ENCODE measurements at places on chromosomes 13 and 19.

DNA sequence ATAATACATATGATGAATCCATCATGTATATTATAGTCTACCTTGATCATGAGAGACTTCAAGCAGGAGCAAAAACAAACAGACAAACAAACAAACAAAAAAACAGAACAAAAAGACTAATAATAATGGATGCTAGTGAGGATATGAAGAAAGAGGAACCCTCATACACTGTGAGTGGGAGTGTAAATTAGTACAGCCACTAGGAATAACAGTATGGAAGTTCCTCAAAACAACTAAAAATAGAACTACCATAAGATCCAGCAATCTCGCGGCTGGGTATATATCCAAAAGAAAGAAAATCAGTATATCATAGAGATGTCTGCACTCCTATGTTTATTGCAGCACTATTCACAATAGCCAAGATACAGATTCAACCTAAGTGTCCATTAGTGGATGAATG lies 7.0 kb upstream of the DLEU7 start:
- no peak for DNase-seq

GRCh38 chr19:40251991-40252390 lies 25.5 kb upstream of the CCNP start:
- DNase-seq = no peak

GRCh38 chr13:20637811-20638210 lies 65.7 kb upstream of the IL17D start:
- no peak for DNase-seq

DNA sequence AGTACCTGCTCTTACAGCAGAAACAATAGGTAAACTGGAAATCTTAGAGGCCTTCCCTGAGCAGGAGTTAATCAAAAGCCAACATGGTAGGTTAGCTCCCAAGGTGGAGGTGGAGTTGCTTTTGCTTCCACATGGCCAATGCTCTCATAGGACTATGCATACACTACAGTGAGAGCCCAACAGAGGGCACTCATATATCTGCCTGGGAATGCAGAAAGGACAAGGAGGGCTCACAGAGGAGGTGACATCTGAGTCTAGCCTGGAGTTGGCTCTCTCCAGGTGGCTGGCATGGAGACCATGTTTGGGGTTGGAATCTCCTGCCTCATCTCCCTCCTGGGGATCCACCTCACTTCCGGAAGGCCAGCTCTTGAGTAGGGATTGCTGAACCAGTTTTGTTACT lies 34.6 kb downstream of the ATP8A2 start:
- peak; percentile 41 for DNase-seq

DNA sequence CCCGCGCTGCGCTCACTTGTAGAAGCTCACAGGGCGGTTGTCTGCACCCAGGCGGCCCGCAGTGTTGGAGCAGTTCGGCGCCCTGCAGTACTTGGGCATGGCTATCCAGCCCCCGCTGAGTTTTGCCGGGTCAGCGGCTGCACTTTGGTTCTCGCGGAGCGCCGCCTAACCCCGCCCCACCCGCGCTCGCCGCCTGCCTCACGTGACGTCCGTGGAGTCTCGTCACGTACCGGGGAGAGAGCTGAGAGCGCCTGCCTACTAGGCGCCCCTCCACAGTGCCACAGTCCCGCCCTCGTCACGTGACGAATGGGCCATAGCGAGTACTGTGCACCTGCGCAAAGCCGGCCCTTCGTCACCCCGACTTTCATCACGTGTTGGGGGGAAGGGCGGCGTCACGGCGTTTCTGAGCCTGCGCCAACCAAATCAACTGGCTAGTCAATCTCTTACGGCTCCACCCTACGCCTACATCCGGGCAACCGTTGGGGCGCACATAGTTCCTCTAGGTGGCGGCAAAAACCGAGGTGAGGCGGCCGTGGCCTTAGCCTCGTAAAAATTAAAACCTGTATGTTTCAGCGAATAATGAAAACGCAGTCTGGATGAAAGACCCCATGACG lies at the start of gene THAP8:
THAP8 (minus strand) TSS at position 167 of the 614 bp plus-strand sequence; CDS start at position 99, 68 bp downstream.
- peak; percentile 100 for DNase-seq

DNA sequence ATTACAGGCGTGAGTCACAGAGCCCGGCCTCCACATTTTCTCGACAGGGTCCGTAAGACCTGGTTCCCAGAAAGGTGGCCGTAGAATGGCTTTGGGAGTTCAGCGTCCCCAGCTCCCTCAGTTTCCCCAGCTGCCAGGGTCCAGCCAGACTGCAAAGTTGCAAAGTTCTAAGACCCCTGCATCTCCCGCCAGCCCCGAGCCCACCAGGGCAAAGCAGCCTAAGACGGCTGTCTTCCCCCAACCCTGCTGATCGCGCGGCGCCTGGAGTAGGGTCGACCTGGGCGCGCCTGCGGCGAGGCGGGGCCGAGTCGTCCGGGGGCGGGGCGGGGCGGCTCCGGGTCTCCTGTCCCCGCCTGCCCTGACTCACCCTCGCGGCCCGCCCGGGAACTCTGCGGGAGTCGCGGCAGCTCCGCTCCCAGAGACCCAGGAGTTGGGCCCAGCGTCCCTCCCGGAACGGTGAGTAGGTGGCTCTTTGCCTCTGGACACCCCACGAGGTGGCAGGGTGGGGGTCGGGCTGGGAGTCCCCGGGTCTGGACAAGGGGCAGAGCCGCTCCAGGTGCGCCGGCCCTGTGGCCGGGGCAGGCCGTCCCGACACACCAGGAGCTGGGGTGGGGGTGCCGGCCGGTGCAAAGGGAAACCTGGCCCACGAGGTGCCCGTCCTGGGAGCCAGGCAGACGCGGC lies at the start of gene LRRC8E:
LRRC8E (plus strand) TSS at position 366 of the 681 bp plus-strand sequence. CDS start 7,094 bp downstream, outside the sequence.
- DNase-seq = peak; percentile 74

Data from hematopoietic multipotent progenitor cell treated with erythropoietin and hydrocortisone succinate and interleukin-3 and kit ligand, for 6 days (in vitro differentiated cells).